ENCODE measurements at places on chromosomes 11 and 22.
A peak's percentile ranks its signal among the peaks of the same experiment; 100 is the strongest.

GRCh38 chr11:23079382-23079813 is 219.1 kb upstream of the CCDC179 start:
- no peak for DNase-seq
- H3K27ac ChIP-seq = no peak overlapping the region
- no peak overlapping the region for H3K4me3 ChIP-seq
- no peaks in the 10 kb centered on the region for H3K27me3 ChIP-seq

GRCh38 chr11:116641561-116642045 is 131.2 kb downstream of the BUD13 start:
- H3K4me1 ChIP-seq = no peaks in the 10 kb centered on the region
- H3K27me3 ChIP-seq = no peaks in the 10 kb centered on the region
- no peak overlapping the region for H3K27ac ChIP-seq
- H3K4me3 ChIP-seq = no peak overlapping the region

GRCh38 chr22:43088627-43088983 is 586 bp downstream of the TTLL1 start:
- no peak overlapping the region for H3K27ac ChIP-seq
- H3K27me3 ChIP-seq = no peaks in the 10 kb centered on the region
- peak overlapping the region; percentile 85 for H3K4me3 ChIP-seq
- no peaks in the 10 kb centered on the region for H3K36me3 ChIP-seq
- DNase-seq = no peak

GRCh38 chr11:119472186-119472855 is 49.3 kb upstream of the THY1 start:
- no peak overlapping the region for H3K27ac ChIP-seq
- no peak overlapping the region for H3K4me3 ChIP-seq
- H3K36me3 ChIP-seq = no peaks in the 10 kb centered on the region
- DNase-seq = no peak

DNA sequence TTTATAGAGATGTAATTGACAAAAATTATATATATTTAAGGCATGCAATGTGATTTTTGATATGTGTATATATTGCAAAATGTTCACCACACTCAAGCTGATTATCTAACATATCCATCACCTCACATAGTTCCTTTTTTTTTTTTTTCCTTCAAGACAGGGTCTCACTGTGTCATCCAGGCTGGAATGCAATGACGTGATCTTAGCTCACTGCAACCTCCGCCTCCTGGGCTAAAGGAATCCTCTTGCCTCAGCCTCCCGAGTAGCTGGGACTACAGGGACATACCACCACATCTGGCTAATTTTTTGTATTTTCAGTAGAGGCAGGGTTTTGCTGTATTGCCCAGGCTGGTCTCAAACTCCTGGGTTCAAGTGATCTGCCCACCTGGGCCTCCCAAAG is 65.1 kb upstream of the SLC35C1 start:
- no peak overlapping the region for H3K27ac ChIP-seq
- no peak overlapping the region for H3K4me3 ChIP-seq
- no peaks in the 10 kb centered on the region for H3K4me1 ChIP-seq
- DNase-seq = no peak
- no peaks in the 10 kb centered on the region for H3K27me3 ChIP-seq
- H3K36me3 ChIP-seq = no peaks in the 10 kb centered on the region

DNA sequence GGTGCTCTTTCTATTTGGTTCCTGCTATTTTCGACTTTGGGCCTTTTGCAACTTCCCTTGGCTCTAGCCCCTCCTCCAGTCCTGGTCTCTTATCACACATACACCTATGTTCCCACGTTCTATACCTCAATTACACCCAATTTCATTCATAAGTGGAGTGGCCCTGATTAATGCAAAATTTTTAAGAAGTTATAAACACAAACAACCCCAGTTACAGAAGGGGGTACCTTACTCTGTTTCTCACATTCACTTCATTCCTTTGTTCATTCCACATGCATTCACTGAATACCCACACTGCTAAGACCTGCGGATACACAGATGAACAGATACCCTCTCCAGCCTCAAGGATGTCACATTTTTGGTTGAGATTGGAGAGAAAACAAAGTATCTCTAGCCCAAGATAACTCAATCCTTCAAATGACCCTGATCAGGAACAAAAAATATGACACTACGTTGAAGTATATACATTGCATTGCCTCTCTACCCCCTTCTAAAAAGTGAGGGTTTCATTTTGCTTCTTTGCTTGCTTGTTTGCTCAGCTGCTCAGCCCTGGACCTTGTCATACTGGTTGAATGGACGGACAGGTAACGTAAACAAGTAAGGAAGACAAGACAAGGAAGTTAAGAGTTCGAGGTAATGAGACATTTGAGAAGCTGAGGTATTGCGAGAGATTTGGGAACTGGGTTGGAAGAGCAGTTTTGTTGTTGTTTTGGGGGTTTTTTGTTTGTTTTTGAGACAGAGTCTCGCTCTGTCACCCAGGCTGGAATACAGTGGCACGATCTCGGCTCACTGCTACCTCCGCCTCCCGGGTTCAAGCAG is 3.6 kb upstream of the VPS37C start:
- no peak overlapping the region for H3K27ac ChIP-seq
- peaks cover 10% of the 10 kb centered on the region for H3K4me1 ChIP-seq
- no peak overlapping the region for H3K4me3 ChIP-seq
- DNase-seq = no peak
- H3K36me3 ChIP-seq = no peaks in the 10 kb centered on the region

DNA sequence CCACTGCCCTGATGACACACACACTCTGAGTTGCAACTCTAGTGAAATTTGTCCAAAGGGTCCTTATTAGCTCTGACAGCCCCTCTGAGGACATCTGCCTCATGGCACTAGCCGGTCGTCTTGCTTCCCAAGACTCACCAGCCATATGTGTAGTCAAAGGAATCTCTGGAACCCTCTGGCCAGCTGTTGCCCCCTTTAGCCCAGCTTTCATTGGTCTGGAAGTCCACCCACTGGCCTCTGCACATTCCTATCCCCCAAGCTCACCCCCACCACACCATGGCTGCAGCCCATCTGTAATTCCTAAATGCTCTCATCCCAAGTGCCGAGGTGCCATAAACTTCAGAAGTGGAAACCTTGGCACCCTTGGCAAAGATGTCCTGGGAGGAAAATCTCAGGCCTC is 24.3 kb downstream of the SYT7 start:
- no peak for DNase-seq
- H3K27ac ChIP-seq = no peak overlapping the region
- H3K27me3 ChIP-seq = peaks cover 8% of the 10 kb centered on the region
- peaks cover 3% of the 10 kb centered on the region for H3K4me1 ChIP-seq
- H3K36me3 ChIP-seq = no peaks in the 10 kb centered on the region

DNA sequence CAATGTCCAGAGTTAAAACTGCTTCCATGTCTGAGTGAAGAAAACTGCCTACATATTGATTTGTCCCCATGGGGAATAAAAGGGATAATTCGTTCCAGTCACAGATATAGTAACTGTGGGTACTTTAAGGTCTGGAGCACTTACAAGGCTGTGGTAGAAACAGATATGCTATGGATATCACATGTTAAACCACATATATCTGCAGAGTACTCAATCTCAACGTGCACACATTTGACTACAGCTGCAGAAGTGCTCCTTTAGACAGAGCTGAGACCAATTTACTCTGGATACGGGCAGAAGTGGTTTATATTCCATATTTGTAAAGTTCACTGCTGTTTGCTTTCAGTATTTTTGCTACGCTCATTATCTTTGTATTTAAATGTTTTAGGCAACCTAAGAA is 9.7 kb upstream of the MS4A2 start:
- no peak overlapping the region for H3K27ac ChIP-seq
- no peak overlapping the region for H3K4me3 ChIP-seq
- H3K36me3 ChIP-seq = no peaks in the 10 kb centered on the region
- DNase-seq = no peak
- H3K27me3 ChIP-seq = no peaks in the 10 kb centered on the region
- H3K4me1 ChIP-seq = no peaks in the 10 kb centered on the region

DNA sequence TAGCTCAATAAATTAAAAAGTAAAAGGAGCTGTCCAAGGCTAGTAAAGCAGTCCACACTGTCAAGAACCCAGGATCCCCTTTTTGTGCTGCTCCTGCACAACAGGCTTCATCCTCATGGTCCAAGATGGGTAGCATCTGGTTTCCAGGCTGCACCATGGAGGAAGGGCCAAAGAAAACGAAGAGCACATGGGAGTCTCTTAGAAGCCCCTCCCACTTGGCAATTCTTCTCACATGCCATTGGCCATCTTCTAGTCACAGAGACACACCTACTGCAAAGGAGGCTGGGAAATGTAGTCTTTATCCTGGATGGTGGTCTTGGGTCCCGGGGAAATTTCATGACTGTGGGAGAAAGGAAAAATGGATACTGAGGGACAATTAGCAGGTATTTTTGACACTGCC is 37.8 kb downstream of the PRR5L start:
- H3K27ac ChIP-seq = no peak overlapping the region
- H3K4me3 ChIP-seq = no peak overlapping the region
- DNase-seq = no peak
- H3K4me1 ChIP-seq = no peaks in the 10 kb centered on the region
- no peaks in the 10 kb centered on the region for H3K36me3 ChIP-seq

GRCh38 chr11:13923716-13924650 is 38.5 kb upstream of the SPON1 start:
- no peaks in the 10 kb centered on the region for H3K4me1 ChIP-seq
- H3K4me3 ChIP-seq = no peak overlapping the region
- H3K27me3 ChIP-seq = no peaks in the 10 kb centered on the region
- no peak overlapping the region for H3K27ac ChIP-seq
- DNase-seq = no peak

DNA sequence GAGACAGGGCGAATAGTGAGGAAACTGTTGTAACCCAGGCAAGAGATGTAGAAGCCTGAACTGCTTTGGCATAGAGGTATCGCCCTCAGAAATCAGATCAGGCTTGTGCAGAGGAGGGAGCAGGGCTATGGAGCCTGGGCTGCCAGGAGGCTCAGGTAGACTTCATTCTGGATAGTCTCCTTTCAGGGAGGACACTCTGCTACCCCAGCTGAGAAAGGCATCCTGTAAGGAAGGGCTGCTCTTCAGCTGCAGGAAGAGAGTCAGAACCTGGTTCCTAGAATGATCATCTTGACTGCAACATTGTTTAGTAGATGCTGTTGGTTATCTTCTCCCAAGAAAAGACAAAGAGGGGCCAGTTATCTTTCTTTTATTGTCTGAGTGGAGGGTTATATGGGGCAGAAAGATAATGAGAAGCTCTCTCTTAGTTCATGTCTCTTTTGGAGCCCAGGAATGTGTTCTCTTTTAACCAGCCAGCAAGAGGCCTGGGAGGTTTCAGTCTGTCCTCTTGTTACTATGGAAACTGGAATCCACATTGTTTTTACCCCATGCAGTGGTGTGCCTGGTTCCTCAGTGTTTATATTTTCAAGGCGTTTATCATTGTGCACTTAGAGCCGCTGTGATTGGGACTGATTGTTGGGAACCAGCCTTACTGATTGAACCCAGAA is 95.7 kb downstream of the STIM1 start:
- H3K36me3 ChIP-seq = no peaks in the 10 kb centered on the region
- no peak for DNase-seq
- H3K27me3 ChIP-seq = no peaks in the 10 kb centered on the region
- H3K27ac ChIP-seq = no peak overlapping the region
- H3K4me3 ChIP-seq = no peak overlapping the region

- no peak overlapping the region for H3K27ac ChIP-seq
- DNase-seq = no peak
- no peaks in the 10 kb centered on the region for H3K36me3 ChIP-seq
- H3K27me3 ChIP-seq = no peaks in the 10 kb centered on the region
- H3K4me3 ChIP-seq = no peak overlapping the region
- no peaks in the 10 kb centered on the region for H3K4me1 ChIP-seq
Measured at GRCh38 chr11:38937709-38938108, 2339.7 kb upstream of the RAG2 start.

DNA sequence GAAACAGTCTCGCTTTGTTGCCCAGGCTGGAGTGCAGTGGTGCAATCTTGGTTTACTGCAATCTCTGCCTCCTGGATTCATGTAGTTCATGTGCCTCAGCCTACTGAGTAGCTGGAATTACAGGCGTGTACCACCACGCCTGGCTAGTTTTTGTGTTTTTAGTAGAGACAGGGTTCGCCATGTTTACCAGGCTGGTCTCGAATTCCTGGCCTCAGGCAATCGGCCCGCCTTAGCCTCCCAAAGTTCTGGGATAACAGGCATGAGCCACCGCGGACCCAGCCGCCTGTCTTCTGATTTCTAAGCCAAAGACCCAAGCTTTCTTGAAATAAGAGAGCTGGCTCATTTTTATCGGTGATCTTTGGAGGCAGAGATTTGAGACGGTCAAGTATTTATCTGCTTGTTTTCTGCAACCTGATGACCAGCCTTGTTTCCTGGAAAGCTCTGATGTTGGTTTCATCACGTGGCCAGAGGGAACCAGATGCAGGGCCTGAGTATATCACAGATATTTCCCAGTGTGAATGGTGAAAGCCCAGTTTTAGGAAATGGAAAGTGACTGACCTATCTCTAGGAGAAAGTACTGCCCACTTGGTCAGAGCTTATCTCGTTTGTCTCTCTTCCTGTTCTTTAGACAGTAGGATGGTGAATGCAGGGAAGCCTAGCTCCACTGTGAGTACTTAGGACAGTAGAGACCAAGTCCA is 5.7 kb upstream of the SIDT2 start:
- H3K27me3 ChIP-seq = no peaks in the 10 kb centered on the region
- H3K27ac ChIP-seq = peak overlapping the region; percentile 23
- peaks cover 2% of the 10 kb centered on the region for H3K4me1 ChIP-seq
- peaks cover 6% of the 10 kb centered on the region for H3K36me3 ChIP-seq

- peak overlapping the region; percentile 96 for H3K27ac ChIP-seq
- peaks cover 6% of the 10 kb centered on the region for H3K4me1 ChIP-seq
- no peak overlapping the region for H3K4me3 ChIP-seq
- H3K27me3 ChIP-seq = no peaks in the 10 kb centered on the region
Measured at GRCh38 chr11:78168539-78169477, 19.6 kb downstream of the KCTD21 start.

GRCh38 chr11:113603277-113604059 is 102.6 kb downstream of the TMPRSS5 start:
- H3K27ac ChIP-seq = peak overlapping the region; percentile 77
- no peaks in the 10 kb centered on the region for H3K36me3 ChIP-seq
- no peak overlapping the region for H3K4me3 ChIP-seq
- peaks cover 13% of the 10 kb centered on the region for H3K4me1 ChIP-seq

DNA sequence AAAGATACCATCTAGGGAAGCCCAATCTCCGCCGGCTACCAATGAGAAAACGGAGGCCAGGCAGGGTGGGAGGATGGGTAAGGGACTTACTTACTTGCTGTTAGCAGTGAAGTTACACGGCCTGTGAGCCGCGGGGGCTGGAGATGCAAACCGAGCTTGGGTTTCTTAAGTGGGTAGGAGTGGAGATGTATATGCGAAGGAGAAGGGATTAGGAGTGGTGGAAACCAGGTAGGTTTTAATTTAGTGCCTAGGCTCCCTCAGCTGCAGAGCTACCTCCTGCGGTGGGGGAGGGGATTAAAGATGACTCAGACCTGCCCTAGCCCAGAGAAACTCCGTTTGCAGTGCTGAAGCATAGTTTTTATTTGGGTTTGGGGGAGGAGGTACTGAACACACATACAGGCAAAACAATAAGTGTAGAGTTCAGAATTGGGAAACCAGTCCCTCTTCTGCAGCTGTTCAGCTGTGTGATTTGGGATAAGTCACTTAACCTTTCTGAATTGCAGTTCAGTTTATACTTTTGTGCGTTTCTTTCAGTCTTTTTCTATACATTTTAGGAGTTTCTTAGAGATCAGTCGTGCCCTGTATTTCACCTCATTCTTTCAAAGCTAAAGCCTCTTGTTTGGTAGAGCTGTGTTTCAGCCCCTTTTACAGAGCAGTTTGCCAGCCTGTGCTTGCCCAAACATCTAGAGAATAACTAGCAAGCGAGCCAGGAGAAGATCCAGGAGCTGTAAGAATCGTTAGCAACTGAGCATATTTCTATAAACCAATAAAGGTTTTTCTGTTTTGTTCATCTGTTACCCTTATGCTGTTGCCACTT is 596 bp upstream of the TNRC6B start:
- DNase-seq = peak; percentile 76
- H3K4me1 ChIP-seq = peaks cover 7% of the 10 kb centered on the region
- H3K27ac ChIP-seq = peak overlapping the region; percentile 75
- no peaks in the 10 kb centered on the region for H3K36me3 ChIP-seq
- peak overlapping the region; percentile 65 for H3K4me3 ChIP-seq
